ENCODE measurements at places on chromosomes 4 and X.

DNA sequence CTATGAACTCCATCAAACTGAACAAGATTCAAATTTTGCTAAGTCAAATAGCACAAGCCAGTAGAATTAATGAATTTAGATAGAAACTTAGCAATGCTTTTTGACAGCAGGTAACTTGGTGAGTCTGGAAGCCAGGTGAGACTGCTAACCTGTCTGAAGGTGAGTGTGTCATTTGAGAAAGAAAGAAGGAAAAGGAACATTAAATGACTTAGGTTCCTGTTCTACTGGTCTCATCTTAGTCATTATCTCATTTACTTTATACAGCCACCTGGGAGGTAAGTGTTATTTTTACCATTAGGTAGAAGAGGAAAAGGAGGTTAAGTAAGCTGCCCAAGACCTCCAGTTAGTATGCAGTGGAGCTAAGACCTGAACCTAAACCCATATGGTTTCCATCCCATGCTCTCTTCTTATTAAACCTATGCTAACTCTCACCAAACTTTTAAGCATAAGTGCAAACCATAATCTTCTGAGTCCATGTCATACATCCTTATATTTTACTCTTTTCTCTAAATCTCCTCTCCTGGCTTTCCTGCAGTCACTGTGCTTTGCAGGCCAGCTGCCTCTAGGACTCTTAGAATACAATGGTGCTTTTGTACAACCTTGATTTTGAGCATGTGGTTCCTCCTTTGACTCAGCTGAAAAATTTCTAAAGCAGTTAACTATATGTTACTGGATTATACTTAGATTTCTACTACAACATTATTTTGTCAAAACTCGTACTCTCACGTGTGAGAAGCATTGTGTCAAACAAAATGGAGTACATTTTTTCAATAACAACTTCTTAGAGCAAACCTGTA is 68.5 kb downstream of the ATP10D start:
- DNase-seq: no peak

DNA sequence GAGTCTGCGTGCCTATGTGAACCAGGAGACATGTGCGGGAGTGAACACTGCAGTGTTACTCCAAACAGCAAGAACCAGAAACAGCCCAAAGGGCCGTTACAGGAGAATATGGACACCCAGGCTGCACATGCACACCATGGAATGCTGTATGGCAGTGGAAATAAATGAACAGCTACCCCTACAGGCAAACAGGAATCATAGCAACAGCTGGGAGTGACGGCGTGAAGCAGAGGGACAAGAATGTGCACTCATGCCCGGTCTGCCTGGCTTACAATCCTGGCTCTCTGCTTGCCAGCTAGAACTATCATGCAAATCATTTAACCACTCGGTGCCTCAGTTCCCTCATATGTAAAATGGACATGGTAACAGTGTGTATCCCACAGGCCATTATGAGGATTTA is 16.6 kb downstream of the GPKOW start:
- no peak for DNase-seq

- DNase-seq: no peak
These were observed 24.8 kb downstream of the HOPX start for GRCh38 chr4:56656346-56656643.

- no peak for DNase-seq
These were observed 41.6 kb downstream of the TRPC5OS start for GRCh38 chrX:111917591-111917990.

Measured in activated CD4-positive, alpha-beta T cell treated with anti-CD3 and anti-CD28 coated beads, Interleukin-2, amount 50 U/mL, for 4 hours (primary cell).